ENCODE measurements at places on chromosomes 5 and 9. TPM values are rescaled to one million over a fixed set of nuclear protein-coding genes. Genes with fewer than 3 reads are reported as not detected.
A peak's percentile ranks its signal among the peaks of the same experiment; 100 is the strongest.

Gene SNCAIP
- total RNA-seq = not detected

Gene TAS2R1
- not detected for total RNA-seq

DNA sequence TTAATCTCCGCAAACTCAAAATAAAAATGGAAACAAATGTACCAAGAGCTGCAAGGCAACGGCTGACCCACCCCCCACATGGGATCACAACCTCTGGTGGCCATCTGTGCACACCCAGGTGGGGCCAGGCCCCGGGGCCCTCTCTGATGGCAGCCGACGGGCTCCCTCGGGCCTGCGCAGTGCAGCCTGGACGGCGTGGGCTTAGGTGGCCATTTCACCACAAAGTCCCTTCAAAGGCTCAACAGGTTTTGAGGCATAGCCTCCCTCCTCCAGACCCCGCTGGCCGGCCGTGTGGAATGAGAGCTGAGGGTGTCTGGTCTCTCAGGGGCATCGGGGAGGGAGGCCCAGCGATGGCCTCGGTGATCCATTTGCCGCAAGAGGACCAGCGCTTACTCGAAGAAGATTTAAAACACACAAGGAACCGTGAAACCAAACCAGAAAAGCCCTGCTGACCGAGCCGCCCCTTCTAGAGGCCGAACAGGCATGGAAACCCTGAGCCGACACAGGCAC lies 42.7 kb upstream of the CEP72 start:
- H3K27ac ChIP-seq = no peak overlapping the region
- peaks cover 4% of the 10 kb centered on the region for H3K27me3 ChIP-seq
- no peak for DNase-seq
- H3K4me1 ChIP-seq = no peaks in the 10 kb centered on the region
- no peaks in the 10 kb centered on the region for H3K36me3 ChIP-seq

DNA sequence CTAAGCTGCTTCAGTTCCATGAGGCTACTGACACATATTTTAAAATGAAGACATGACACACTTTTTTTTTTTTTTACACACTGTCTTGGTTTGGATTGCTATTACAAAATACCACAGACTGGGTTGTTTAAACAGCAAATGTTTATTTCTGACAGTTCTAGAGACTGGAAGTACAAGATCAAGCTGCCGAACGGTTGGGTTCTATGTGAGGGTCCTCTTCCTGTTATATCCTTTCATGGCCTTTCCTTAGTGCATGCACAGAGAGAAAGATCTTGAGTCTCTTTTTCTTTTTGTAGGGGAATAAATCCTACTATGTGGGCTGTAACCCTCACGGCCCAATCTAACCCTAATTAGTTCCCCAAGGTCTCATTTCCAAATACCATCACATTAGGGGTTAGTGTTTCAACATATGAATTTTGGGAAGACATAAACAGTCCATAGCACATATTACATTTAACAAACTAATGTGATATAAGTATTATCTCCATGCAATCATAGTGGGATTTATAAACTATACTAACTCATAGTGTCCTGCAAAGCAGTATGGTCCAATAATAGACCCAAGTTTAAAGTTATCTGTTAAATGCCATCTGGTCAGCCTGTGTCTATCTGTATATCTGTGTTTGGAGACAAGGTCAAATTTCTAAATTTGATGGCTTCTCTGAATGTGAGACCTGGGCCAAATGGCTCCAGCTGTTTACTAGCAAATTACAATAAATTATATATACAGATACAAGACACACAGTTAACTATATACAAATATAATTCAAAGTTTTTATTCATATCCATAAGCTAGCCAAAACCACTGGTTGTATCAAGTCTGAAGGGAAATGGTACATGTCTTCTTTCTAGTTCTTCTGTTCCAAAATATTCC lies 90.3 kb upstream of the NREP start:
- no peaks in the 10 kb centered on the region for H3K4me1 ChIP-seq
- H3K27ac ChIP-seq = no peak overlapping the region
- no peak for DNase-seq
- H3K4me3 ChIP-seq = no peak overlapping the region

DNA sequence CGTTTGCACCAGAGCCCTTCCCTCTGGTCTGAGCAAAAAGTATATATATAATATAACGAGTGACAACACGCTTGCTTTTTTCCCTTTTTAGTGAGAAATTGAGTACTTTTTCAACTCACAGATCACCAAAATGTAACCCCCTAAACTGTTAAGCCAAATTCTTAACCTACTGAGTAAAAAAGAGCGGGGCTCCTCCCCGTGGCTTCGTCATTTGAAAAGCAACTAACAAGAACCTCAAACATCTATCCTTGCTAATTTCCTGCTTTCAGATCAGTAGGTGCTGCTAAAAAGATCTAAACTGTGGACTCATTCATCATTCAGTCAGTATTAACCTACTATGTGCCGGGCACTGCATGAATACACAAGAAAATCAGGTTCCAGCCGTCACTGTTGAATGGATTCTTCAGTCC lies 1.0 kb upstream of the PTBP3 start:
- H3K27ac ChIP-seq = peak overlapping the region; percentile 87
- DNase-seq = peak; percentile 43
- peak overlapping the region; percentile 79 for H3K4me3 ChIP-seq
- no peaks in the 10 kb centered on the region for H3K36me3 ChIP-seq
- H3K4me1 ChIP-seq = peaks cover 22% of the 10 kb centered on the region
- no peaks in the 10 kb centered on the region for H3K27me3 ChIP-seq

GRCh38 chr5:95728494-95729114 lies 2.5 kb upstream of the RHOBTB3 start:
- no peak overlapping the region for H3K4me3 ChIP-seq
- peak overlapping the region; percentile 68 for H3K27ac ChIP-seq
- no peak for DNase-seq
- peaks cover 32% of the 10 kb centered on the region for H3K4me1 ChIP-seq
- no peaks in the 10 kb centered on the region for H3K36me3 ChIP-seq

DNA sequence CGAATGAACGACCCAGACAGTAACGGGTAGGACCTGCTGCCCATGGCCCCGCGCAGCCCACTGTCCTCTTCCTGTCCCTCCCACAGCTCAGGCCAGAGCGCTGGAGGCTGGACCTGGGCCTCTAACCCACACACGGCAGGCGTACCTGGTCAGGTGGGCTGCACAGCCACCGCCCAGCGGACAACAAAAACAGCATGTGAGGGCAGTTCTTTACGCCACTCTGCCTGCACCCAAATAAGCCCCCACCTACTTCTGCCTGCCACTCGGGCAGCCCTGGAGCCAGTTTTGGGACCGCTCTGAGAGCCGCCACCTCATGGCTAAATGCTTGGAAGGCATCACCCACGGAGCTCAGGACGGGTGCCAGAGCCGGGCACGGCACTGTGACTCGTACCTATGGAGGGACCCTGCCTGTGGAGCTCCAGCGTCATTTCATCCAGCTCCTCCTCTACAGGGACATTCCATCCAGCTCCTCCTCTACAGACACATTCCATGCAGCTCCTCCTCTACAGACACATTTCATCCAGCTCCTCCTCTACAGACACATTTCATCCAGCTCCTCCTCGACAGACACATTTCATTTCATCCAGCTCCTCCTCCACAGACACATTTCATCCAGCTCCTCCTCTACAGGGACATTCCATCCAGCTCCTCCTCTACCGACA lies 18.9 kb downstream of the CLPTM1L start:
- H3K27me3 ChIP-seq = no peaks in the 10 kb centered on the region
- H3K36me3 ChIP-seq = peaks cover 20% of the 10 kb centered on the region
- H3K4me3 ChIP-seq = no peak overlapping the region
- no peaks in the 10 kb centered on the region for H3K4me1 ChIP-seq
- H3K27ac ChIP-seq = no peak overlapping the region

GRCh38 chr5:174251305-174252000 lies 205.9 kb downstream of the NSG2 start:
- no peaks in the 10 kb centered on the region for H3K4me1 ChIP-seq
- no peak for DNase-seq

All from CD8-positive, alpha-beta memory T cell (primary cell).